ENCODE measurements at places on chromosomes 4 and X. TPM values are rescaled to one million over a fixed set of nuclear protein-coding genes. Genes with fewer than 3 reads are reported as not detected.

Gene TENT5D
- not detected for total RNA-seq

Gene EPGN
- total RNA-seq: not detected

- no peak for DNase-seq
Measured at GRCh38 chrX:13064599-13065143, 20.3 kb upstream of the FAM9C start.

DNA sequence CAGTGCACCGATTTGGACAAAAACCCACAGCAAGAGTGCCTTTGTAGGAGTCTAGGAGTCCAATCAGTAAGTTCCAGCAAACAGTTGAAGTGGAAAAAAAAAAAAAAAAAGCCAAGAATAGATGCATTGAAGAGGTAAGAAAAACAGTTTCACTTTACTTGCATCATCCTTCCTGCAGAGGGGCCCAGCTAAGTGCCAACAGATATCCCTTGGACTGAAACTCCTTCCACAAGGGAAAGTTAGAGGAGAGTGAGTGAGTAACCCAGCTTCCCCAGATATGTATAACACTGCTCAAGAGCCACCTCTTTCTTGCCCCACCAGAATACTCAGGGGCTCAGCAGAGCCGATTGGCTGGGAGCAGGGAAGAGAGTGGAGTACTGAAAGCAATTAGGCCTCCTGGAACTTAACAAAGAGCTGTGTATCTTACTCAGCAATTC lies 617.7 kb upstream of the SMIM31 start:
- DNase-seq: no peak

DNA sequence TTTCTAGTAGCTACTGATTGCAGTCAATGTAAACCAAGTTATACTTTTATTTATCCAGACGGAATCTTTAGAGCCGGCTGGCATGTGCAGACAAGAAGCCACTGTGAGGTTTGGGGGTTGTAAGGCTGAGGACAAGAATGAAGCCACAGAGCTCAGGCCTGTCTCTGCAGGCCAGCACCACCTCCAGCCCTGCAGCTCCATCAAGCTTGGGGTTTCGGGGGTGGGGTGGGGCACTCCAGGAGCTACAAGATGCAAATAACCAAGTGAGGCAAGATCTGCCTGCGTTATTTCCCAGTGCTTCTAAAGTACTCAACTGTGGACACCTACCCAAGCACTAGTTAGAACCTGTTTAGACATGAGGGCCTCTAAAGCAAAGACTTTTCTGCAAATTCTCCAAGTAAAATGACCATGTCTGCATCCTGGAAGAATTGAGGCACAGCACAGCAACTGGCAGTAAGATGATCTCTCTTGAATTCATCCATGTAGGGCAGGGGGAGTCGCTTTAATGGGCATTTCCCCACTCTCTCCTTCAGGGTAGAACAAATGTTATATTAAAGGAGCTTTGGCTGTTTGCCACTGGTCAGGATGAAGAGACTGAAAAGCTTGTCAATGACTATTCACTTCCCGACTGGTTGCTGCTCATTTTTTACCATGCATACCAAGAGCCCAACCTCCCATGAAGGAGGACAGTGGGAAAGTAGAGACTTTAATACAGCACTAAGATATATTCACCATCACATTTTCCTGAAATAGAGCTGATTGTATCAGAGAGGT lies 222.5 kb downstream of the MGST2 start:
- no peak for DNase-seq

GRCh38 chrX:69104756-69105434 lies 60.4 kb downstream of the PJA1 start:
- no peak for DNase-seq

Measured in pulmonary artery endothelial cell (primary cell).